ENCODE measurements at places on chromosomes 2 and 18.

DNA sequence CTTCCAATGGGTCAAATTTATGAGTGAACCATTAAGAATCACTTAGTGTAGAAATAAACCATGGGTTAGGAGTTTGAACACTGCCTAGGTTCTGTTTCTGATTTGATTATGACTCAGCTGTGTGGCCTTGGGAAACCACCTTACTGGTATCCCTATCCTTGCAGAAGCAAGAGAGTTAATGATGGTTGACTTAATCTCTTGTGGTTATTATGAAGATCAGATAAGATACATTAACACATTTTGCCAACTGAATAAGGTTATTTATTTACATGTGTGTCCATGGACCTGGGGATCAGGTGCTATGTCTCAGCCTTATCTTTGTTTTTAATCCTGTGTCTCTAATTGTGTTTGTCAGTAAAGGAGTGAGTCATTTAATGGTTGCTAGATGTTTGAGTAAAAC lies 5.4 kb upstream of the KCNJ13 start:
- DNase-seq: peak; percentile 6

DNA sequence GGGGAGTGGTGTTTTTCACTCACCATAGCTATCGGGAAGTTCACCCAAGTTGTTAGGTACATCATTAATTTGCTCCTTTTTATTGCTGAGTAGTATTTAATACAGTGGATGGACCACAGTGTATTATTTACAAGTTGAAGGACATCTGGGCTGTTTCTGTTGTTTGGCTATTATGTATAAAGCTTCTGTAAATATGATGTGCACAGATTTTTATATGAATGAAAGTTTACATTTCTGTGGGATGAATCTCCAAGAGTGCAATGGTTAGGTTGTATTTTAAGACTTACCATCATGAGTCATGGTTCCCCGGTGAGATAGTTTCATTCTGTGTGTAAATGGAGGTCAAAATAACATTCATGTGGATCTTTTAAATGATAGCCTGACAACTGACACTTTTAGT lies 337.4 kb downstream of the PTPRM start:
- DNase-seq: no peak

- DNase-seq: no peak
These were observed 286.1 kb upstream of the SIX3 start for GRCh38 chr2:44655401-44655864.

DNA sequence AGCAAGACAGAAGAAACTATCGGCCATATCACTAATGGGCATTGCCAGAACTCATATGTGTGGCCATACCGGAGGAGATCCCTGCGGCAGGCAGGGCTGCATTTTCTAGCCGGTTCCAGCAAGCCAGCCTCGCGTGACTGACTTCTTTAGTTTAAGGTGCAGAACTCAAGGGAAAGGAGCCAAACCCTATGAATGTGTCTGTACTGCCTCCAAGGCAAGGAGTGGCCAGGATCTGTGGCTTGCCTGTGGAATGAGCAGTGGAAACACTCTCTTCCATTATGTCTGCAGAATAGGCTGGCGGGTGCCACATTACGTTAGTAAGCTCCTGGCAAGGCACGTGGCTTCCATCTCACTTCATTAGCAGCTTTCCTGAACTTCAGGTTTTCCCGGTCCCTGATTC lies 137.6 kb downstream of the ATL2 start:
- DNase-seq: no peak

DNA sequence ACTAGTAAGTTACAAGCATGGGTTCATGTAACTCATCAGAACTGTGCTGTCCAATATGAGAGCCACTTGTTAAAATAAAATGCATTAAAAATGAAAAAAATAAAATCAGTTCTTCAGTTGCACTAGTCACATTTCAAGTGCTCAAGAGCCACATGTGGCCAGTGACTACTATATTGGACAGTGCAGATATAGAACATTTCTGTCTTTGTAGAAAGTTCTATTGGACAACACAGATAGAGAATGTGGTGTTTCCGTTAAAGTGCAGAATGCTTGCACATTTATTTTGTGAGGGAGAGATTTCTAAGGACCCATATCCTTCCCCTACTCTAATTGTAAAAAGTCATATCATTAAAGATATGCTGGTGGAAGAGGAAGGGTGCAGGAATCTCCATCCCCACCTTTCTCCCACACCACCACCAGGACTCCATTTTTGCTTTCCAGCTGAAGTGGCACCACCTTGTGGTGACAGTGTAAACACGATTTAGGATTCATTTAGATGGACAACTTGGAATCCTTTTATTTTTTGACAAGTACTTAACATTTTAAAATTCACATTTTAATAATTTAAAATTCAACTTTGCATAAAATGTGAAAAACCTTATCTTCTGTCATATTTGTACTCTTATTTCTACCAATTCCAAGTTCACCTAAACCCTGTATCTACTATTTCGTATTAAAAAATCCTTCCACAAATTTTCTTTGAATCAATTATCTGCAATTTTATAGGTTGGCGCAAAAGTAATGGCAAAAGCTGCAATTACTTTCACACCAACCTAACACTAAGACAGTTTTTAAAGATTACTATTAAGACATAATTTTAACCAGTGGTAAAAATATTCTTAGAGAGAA lies 9.4 kb upstream of the CD302 start:
- peak; percentile 70 for DNase-seq

GRCh38 chr2:135119582-135119981 lies 67.5 kb downstream of the RAB3GAP1 start:
- DNase-seq: no peak

- DNase-seq: no peak
These were observed 134.9 kb upstream of the CNTNAP5 start for GRCh38 chr2:123890148-123890547.

DNA sequence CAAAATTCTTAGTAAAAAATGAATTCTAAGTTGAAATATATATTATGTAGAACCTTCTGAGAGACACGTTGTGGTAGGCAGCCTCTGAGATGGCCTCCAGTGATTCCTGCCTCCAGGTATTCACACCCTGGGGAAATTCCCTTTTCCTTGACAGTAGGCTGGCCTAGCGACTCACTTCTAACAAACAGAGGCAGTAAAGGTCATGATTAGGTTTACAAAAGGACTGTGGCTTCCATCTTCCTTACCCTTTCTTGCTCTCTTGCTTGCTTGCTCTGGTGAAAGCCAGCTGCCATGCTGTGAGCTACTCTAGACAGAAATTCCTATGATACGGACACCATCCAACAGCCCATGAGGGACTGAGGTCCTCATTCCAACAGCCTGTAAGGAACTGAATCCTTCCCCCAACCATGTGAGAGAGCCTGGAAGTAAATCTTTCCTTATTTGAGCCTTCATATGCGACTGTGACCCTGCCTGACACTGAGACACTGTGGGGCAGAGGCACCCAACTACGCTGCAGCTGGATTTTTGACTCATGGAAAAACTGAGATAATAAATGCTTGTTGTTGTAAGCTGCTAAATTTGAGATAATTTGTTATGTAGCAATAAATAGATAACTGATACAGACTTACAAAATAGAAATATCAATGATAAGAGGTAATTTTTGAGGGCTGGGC lies 32.7 kb upstream of the SERTAD2 start:
- DNase-seq: no peak

- no peak for DNase-seq
These were observed 102.6 kb downstream of the ANKRD44 start for GRCh38 chr2:197208024-197208423.

DNA sequence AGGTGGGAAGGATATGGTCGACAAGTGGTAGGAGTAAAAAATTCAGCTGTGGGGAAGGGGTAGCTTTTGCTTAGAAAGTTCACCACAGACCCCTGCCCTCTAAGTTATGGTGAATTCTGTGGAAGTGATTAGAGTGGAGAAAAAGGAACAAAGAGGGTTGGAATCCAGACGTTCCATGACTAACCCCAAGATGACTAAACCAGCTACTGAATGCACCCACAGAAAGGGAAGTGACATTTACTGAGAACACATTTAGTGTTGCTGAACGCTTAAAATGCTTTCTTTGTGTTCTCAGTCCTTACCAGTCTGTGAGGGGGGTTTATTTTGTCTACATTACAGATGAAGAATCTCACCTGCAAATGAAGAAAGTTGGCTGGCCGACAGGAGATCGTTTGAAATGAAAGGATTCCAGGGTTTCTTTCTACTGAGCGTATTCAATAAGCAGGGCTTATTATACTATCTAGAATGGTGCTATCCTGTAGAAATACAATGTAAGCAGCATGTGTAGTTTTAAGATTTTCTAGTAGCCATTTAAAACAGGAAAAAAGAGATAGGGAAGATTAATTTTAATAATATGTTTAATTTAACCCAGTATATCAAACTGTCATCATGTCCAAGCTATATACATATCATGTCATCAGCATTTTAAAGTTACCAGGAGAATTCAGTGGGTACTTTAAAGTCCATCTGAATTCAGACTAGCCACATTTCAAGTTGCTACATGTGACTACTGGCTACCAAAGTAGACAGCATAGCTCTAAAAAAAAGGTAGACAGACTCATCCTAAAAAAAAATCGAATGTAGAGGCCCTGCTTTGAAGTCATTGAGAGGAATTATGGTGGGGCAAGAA lies 60.1 kb downstream of the LIMS1 start:
- DNase-seq: peak; percentile 93

DNA sequence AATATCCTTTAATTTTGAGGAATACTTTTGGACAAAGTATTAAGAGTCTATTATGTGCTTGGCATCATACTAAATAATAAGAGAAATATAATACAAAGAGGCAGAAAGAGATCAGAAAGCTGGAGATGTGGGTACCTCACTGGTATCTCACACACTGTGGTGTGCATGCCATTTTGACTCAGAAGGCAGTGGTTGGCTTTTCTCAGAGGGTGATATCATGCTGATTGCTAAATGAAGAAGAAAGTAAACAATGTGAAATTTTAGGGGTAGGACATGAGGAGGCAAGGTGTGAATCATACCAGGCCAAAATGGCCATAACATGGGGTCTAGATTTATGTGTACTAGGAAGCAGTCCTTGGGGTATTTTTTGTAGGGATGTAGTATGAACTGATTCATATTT lies 16.6 kb upstream of the SPOPL start:
- DNase-seq: no peak

DNA sequence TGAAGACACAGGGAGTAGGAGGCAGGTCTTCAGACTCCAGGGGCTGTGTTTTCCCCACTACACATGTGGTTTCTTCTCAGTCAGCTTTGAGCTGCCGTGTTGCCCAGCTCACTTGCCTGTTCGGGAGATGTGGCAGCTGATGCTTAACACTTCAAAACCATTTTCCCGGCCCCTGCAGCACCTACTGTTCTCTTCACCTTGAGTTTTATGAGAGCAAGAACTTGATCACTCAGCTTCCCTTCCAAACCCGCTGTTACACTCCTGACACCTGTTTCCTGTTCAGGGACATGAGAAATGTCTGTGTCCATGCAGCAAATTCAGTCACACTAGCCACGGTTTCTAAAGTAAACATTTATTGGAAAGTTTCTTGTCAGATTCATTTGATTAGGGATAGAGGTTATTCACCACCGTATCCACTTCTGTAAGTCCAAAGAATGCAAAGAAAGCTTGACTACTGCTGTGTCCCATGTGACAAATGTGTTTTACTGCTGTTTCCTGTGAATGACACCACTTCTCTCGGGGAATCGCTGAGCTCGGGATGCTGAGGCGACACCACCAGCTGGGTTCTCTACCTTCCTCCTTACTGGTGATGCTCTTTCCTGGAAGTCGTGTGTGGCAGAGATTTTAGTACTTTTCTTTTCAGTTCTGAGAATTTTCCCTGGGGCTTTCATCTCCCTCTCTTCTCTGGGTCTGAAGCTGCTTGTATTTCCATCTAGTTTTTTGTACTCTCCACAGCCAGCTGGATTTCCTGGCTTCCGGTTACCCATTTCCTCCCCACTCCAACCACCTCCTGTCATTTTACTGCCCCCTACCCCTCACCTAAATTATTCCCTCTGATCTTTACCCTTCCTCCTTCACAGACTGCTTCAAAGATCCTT lies 91.7 kb downstream of the KLF7 start:
- peak; percentile 52 for DNase-seq

DNA sequence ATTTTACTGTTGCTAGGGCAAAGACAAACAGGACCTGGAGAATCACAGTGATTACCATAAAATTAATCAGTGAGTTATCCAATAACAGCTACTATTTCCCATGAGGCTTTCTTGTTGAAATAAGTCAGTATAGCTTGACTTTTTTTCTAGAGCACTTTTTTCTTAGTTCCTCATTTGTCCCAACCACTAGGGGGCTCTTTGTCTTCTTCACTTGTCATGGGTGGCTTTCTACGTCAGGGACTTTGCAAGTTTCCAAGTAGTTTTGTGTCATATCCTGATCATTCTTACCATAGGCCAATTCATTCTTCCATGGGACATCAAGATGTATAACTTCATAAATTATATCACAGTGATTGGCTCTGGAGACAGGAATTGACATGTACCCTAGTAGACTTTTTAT lies 1019.6 kb upstream of the PIK3C3 start:
- peak; percentile 44 for DNase-seq

GRCh38 chr2:201228912-201229290 lies 31.4 kb upstream of the CASP8 start:
- no peak for DNase-seq

GRCh38 chr2:25817630-25818029 lies 60.7 kb downstream of the ASXL2 start:
- DNase-seq: no peak
